OCI-LY7 (cell line): ENCODE measurements at places on chromosomes 2 and 18.

GRCh38 chr2:187440101-187440675 lies 7.9 kb downstream of the CALCRL start:
- DNase-seq = no peak

DNA sequence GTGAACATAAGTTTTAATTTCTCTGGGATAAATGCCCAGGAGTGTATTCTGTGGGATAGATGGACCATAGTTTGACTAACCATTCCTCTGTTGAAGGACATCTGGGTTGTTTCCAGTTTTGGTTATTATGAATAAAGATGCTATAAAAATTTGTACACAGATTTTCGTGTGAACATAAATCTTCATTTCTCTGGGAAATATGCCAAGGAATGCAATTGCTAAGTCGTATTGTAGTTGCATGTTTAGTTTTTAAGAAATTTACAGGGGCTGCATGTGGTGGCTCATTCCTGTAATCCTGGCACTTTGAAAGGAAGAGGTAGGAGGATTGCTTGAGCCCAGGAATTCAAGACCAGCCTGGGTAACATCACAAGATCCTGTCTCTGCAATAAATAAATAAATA lies 6.9 kb upstream of the SLC11A1 start:
- DNase-seq = no peak

GRCh38 chr18:38174594-38174993 lies 609.0 kb upstream of the CELF4 start:
- no peak for DNase-seq

DNA sequence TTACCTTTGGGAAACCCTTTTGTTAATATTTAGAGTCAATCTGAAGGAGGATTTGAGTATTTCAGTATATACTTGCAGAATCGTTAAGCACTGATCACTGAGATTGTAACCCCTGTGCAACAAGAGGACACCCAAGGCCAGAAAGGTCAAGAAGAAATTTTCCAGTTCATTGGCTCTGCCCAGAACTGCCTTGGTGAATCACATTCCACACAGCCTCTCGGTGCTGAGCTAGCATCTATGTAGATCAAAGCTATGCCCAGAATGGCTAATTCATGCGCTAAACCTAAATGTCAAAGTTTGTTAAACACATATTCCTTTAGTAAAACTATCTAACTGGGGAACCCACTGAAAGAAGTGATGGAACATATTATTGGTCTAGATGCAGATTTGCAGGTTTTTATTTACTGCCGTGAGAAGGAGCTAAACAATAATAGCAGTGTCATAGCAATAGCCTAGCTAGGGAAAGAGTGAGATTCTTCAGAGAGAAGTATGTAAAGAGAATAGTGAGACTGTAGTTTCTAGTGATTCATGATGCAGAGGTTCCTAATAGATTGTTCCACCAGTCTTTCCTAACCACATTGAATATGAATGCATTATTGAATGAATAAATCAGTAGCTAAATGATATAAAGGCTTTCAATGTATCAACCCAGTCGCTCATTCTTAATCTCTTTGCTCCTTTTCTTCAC lies 423.2 kb upstream of the CRIM1 start:
- no peak for DNase-seq

GRCh38 chr2:12816379-12817306 lies 99.9 kb downstream of the TRIB2 start:
- no peak for DNase-seq
